Pulmonary artery endothelial cell (primary cell): ENCODE measurements at places on chromosomes 11 and 22.

DNA sequence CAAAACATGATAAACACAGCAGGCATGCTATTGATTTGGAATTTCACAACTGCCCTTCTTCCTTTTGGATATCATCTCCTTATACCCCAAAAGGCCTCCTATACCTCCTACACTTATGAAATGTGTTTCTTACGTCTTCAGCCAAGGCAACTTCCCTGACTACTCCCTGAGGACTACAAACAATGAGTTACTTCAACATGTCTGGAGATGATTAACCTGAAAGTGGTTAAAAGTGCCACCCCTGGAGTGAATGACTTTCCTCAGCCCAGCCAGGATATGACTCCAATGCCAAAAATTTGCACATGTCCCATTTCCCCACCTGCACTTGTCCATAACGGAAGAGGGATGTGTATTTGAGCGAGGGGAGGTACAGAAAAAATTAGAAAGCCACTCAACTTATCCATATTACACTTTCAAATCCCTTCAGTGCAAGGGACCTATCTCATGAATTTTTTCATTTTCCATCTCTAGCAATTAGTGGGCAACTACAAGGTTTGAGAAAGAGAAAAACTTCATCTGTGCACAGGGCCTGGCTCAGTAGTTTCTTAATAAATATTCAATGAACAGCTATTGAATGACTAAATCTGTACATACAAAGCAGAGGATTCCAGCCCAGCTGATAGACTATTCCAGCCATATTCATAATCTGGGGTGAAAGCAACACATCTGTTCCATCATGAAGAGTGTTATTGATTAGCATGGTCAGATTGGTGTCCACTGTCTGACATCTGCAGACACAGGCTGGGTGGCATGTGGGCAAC lies 36.8 kb downstream of the KIRREL3 start:
- no peak for DNase-seq

DNA sequence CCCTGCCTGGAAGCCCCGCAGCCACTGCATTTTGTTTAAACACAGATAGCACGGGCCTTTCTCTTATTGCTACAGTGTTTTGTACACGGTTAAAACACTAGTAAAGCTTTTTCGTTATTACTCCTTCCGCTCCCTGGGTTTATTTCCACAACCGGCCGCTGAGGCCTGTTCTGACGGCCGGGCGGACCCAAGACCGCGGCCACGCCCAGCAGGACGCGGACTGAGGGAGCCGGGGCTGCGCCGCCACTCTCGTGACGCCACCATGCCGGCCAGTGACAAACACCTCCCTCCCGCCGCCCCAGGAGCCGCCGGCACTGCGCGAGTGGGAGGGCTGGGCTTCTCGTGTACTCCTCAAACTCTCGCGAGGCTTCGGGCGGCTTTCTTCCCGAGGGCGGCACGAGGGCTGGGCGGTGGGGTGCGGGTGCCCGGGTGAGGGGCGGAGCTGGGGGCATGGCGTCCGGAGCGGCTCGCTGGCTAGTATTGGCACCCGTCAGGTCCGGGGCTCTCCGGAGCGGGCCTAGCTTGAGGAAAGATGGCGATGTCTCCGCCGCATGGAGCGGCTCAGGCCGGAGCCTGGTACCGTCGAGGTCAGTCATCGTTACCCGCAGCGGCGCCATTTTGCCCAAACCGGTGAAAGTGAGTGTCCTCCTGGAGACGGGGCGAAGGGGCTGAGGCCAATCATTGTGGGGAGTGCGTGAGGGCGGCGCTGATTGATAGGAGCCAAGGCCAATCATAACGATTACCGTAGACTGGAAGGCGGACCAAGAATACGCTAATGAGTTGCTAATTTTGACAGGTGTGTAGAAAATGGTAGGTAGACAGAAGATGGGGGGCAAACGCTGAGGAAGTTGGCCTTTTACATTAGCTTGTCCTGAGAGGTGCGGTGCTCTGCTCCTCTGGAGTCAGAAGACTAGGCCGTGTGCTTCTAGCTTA lies at the start of gene SMDT1:
TSS of gene SMDT1 (plus strand) at position 382 of the 933 bp plus-strand sequence. CDS start at position 451, 69 bp downstream.
- DNase-seq: peak; percentile 95

GRCh38 chr11:293271-293851 lies 4.4 kb downstream of the PGGHG start:
- no peak for DNase-seq

GRCh38 chr22:23784215-23784732 lies 2.5 kb upstream of the SMARCB1 start:
- no peak for DNase-seq

DNA sequence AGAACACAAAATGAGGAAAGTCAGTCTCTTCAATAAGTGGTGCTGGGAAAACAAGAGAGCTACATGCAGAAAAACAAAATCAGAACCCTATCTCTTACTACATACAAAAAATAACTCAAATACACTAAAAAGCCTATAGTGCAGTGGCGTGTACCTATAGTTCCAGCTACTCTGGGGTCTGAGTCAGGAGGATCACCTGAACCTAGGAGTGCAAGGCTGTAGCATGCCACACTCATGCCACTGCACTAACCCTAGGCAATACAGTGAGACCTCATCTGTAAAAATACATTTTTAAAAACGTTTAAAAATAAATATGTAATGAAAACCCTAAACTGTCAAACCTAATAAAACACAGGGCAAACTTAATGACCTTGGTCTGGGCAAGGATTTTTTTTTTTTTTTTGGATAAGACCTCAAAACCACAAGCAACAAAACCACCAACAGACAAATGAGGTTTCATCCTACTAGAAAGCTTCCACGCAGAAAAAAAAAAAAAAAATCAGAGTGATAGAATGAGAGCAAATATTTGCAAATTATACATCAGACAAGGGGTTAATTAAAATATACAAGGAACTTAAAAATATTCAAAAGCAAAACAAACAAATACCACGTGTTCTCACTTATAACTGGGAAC lies 35.2 kb downstream of the XKR3 start:
- DNase-seq: no peak

DNA sequence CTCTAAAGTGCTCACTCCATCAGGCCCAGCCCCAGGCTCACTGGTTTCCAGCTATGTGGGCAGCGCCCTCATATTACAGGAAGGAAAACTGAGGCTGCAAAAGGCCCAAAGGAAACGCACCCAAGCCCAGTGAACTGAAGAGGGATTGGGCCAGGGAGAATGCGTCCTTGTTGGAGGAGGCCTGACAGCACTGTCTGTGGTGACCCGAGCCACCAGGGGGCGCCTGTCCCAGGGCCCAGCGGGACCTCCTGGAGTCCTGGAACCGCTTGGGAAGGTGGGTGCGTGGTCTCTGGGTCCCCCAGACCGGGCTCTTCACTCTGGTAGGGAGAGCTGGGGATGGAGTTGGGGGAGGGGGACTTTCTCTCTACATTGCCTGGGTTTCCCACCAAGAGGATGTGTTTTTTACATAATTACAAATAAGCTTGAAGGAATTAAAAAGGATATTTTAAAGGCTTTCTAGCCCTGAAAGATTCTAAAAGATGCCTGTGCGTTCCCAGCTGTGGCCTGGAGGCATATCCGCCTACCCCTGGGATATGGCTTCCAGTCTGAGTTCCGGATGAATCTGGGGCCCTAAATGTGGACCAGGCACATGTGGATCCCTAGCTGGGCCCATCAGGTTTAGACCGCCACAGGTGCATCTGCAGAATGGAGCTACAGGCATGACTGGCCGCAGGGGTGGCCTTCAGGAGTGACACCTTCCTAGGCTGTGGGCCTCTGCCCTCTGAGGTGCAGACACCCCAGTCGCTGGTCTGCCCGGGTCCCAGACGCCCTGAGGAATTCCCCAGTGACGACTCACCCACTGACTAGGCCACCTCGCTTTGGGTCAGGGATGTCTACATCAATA lies 4.2 kb downstream of the SPI1 start:
- DNase-seq: peak; percentile 32

DNA sequence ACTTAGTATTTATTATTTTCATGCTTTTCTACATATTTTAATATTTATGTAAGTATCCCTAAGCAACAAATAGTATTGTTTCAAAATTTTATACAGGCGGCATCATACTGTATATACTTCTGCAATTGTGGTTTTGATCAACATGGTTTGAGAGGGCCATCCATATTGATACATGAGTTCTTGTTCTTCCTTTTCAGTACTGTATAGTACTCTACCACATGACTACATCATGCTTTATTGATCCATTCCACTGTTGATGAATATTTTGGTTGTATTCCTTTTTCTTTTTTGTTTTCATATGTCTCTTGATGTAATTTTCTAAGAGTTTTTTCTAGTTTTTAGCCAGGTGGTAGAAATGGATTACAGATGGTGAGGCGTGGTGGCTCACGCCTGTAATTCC lies 40.1 kb downstream of the SLC35F2 start:
- no peak for DNase-seq

DNA sequence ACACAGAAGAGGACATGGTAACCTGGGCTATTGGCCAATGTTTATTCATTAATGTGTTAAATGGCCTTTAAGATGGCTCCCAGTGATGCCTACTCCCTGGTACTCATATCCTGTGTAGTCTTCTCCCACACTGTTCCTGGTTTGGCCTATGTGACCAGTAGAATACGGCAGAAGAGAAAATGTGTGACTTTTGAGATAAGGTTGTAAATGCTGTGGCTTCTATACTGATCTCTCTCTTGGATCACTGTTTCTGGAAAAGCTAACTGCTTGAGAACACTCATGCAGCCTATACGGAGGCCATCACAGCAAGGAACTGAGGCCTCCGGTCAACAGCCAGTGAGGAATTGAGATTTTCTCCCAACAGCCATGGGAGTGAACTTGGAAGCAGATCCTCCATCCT lies 24.1 kb downstream of the MAML2 start:
- DNase-seq: no peak

- no peak for DNase-seq
Observed at GRCh38 chr22:37187891-37188761, at the start of gene C1QTNF6. TSS of gene C1QTNF6 (minus strand) at chr22:37188247. CDS start at chr22:37188213, 34 bp downstream.

GRCh38 chr11:36948460-36949127 lies 350.6 kb upstream of the RAG2 start:
- no peak for DNase-seq

DNA sequence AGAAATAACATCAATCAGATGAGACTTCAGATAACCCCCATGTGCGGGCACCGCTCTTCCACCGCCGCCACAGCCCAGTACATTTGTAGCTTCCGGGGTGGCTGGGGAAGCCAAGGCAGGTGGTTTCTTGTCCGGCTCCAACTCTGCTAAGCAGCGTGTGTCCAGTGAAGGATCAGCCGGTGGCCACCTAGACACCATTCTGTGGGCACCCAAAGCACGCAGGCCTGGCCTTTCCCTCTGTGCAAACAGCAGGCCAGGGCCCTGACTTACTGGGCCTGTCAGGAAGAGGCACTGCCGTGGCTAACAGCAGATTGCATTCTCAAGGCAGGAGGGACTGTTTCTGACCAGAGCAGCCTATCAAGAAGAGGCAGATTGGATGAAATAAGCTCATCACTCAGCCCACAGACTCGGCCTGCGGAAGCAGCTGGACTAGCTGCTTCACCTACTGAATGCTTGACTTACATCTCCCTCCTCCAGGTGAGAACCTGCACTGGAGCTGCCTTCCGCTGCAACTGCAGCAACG lies 74.8 kb downstream of the ETS1 start:
- DNase-seq: no peak

GRCh38 chr11:34826384-34826726 lies 89.8 kb downstream of the APIP start:
- no peak for DNase-seq

- DNase-seq: no peak
Observed at GRCh38 chr11:68928136-68928880, 24.6 kb downstream of the IGHMBP2 start.

DNA sequence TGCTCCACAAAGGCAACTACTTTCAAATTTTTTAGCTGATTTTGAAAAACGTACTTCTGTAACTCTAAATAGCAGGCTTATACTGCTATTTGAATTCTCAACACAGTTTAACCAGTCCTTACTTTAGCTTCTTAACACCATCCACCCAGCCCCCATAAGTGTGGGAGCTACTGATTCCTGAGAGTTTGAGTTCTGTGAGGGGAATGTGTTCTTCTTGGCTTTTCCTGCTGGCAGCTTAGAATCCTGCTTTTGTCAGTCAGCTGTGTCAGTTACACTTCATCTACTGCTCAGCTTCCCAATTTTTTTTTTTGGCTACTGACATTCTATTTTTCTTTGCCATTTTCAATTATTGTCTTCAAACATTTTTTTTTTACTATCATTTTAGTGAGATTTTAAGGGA lies 440.4 kb downstream of the INSC start:
- no peak for DNase-seq

GRCh38 chr11:130909650-130910049 lies 6.6 kb downstream of the SNX19 start:
- peak; percentile 89 for DNase-seq

GRCh38 chr11:68763181-68763721 lies 11.9 kb upstream of the TESMIN start:
- no peak for DNase-seq

DNA sequence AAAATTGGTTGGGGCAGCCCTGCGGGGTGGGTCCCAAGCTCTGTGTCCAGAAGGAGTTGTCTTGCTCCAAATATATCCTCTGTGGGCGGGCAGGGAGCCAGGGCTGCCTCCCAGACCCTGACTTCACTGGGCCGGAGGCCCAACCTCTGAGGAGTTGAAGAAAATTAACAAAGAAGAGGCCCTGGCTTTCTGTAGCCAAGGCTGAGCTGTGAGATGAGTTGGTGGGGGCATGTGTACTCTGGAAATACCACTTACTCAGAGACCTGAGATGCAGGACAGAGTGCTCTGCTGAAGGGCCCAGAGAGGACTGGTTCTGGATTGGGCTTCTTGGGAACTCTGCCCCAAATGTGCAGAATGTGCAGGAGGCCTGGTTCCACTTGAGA lies 96.3 kb downstream of the SWAP70 start:
- no peak for DNase-seq

DNA sequence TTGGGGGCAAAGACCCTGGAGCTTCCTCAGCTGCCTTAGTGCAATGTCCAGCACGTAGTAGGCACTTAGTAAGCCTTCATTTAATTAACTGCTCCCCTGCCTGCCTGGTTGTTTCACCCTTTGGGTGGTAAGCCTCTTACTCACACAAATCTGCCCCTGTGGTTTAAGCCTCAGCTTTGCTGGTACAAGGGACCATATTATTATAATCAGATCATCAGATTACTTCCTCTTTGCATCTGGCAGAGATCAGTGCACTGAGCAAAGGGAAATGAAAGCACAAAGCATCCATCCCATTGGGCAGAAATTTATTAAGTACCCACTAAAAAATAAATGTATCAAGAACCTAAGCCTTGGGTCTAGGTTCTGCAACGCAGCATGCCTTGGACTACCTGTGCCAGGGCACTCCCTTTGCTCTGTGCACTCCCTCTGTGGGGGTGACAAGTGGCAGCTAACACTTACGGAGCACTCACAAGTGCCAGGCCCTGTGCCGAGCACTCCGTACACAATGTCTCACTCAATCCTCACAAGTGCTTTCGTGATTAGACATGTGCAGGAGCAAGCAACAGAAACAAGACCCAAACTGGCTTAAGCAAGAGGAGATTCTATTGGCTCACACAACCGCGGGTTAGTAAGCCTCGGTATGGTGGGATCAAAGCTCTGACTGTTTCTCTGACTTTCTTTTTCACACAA lies 34.9 kb upstream of the DAGLA start:
- DNase-seq: no peak

DNA sequence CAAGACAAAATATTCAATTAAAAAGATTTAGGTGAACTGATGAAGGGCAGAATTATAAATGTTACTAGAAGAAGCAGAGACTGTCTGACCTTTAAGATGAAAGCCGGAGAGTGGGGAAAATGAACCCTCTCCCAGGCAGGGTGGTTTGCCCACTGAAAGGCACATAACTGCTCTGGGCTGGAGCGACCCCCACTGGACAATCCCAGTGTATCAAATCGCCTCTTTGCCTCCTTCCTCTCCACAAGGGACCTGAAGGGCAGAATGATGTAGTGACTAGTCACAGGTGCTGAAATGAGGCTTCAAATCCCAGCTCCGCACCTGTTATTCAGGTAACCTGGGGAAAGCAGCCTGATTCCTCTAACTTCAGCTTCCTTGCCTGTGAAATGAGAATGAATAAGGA lies 69.0 kb downstream of the EFCAB6 start:
- no peak for DNase-seq

- no peak for DNase-seq
Observed at GRCh38 chr22:49763696-49764095, 64.0 kb downstream of the BRD1 start.
